ENCODE measurements at places on chromosomes 12 and 14. TPM values are rescaled to one million over a fixed set of nuclear protein-coding genes. Genes with fewer than 3 reads are reported as not detected.

Gene RND1
- total RNA-seq = 4.0 TPM

Gene SIX4
- 35.7 TPM for total RNA-seq

Gene TESPA1
- not detected for total RNA-seq

Gene C12orf50
- not detected for total RNA-seq

Gene B4GALNT3
- total RNA-seq = 8.0 TPM

Gene KRT83
- total RNA-seq = 0.43 TPM

Gene ZNF268
- 14.7 TPM for total RNA-seq

Gene CISTR
- total RNA-seq = not detected

Gene LUM
- total RNA-seq = not detected

Gene KCNA5
- not detected for total RNA-seq

Gene SMCO2
- 1.9 TPM for total RNA-seq

Gene RIMBP2
- total RNA-seq = not detected

Gene PTPRB
- total RNA-seq = 1.9 TPM

Gene FOXA1
- 42.6 TPM for total RNA-seq

Gene COX8C
- total RNA-seq = not detected

Gene M6PR
- 266 TPM for total RNA-seq

Gene IGF1
- total RNA-seq = not detected

Gene RGS6
- not detected for total RNA-seq

Gene FLRT2
- total RNA-seq = 2.1 TPM

Gene KLHL33
- 0.11 TPM for total RNA-seq

Gene RABGGTA
- 25.2 TPM for total RNA-seq

Gene FGF6
- total RNA-seq = not detected

Gene METTL17
- total RNA-seq = 51.2 TPM

Gene IL26
- total RNA-seq = not detected

Gene TMEM253
- total RNA-seq = 0.35 TPM

Gene GLT8D2
- total RNA-seq = 1.2 TPM

Gene RASSF8
- total RNA-seq = 26.5 TPM

Gene LRFN5
- not detected for total RNA-seq

Gene MDM2
- total RNA-seq = 74.3 TPM

Measured in PC-9 (cell line).